ENCODE measurements at places on chromosomes 3 and 15.

DNA sequence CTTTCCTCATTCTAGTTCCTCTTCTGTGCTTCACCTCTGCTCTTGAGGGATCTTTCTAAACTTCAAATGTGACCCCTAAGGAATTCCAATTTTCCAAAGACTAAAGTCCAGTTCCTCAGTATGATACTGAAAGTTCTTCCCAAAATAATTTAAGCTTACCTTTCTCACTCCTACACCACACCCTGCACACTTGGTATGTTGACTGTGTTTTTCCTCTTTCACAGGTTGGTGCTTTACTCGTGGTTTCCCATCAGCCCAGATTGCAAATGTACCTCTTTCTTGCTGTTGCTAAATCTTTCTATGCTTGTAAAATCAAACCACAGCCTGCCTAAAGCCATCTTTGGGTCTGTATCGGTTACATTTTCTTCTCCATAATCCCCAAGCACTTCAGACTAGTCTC, 30.5 kb upstream of the CLDN16 start:
- no peak for DNase-seq

DNA sequence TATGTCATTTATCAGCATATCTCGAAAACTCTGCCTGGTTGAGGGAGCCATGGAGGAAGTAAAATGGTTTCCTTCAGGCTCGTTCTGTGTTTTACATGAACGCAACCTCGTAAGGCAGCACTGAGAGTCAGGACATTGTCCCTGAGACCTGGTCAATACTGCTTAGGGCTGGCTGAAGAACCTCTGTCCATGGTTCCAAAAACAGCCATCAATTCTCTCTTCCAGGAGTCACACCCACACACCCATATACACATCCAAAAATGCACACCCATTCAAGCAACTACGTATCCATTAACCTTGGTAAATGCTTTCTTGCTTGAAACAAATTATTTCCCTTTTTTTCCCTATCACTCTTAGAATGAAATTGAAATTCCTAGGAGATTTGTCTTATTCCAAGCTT, 91.0 kb upstream of the CHL1 start:
- DNase-seq: no peak

DNA sequence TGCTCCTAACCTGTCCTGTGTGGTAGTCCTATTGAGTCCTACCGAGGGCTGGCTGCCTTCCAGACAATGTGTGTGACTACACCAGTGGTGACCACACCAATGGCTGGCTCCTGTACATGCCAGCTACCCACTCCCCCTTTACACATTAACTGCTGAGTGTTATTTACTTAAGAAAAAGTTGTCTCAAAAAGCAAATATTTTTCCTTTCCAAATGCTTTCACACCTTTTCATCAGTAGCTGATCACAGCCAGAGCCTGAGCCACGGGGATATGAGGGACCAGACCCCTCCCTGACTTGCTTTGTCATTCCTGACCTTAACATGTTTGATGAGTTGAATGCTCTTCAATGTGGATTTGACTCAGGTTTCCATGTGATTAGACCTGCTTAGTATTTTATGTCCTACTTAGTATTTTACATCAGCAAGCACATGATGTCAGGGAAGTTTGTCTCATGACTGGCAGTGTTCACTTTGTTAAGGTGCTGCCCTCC, 29.6 kb upstream of the GREM1 start:
- DNase-seq: no peak

DNA sequence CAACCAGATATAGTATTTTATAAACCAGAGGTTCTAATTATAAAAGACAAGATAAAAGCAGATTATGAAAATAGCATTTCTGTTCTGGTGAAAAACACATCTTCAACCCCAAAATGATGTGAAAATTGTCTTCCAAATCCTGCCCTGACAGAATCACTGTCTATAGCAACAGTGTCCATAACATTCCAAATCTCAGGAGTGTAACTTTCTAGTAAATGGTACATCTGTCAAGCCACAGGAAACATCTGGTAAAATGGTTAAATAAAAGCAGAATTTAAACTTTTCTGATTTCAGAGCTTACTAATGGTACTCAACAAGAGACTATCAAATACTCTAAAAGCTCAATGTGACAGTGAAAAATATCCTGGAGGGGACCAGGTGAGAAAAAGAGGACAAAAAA, 60.5 kb downstream of the VGLL4 start:
- DNase-seq: no peak

DNA sequence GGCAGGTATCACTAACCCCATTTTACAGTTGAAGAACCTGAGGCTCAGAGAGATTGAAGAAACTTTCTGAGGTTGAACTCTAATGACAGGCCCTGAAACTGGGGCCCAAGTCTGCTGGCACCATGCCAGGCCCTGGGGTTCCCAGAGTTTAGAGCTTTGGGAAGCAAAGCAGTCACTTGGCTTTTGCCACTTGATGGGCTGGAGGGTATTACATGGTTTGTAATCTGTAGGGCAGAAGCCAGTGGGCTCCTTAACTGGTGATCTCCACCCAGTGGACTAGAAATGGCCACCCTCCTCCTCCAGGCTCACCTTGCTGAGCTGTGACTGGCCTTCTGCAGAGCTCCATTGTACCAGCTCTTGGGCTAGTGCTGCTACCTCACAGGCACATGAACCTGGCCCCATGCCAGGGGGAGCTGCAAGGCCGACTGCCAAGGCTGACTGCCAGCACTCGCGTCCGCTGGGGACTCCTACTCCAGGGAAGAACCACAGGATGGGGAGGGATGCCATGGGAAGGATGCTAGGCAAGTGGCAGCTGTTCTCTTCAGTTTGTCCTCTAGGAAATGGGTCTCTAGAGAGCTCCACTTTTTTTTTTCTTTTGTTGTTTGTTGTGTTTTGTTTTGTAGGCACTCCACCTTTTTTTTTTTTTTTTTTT, 104.8 kb downstream of the ETFA start:
- DNase-seq: no peak

DNA sequence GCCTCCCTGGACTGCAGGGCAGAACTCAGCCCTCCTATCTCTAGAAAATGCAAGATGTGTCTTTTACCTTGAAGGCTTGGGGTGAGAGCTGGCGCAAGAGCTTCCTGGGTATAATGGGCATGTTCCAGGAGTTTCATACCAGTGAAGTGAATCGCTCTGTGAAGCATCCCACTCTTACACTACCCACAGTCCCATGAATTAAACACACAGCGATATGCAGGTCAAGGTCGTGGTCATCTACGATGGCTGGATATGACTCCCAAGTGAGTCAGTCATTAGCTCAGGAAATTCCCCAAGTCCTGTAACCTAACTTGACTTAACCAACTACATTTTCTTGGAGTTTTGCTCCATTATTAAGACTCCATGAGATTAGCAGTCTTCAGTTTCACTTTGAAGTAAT, 439.7 kb downstream of the NTRK3 start:
- DNase-seq: no peak

- no peak for DNase-seq
Observed at GRCh38 chr15:85383470-85384148, 3.2 kb downstream of the AKAP13 start.

Data from D721Med (cell line).